Upper lobe of left lung (tissue), 6 donors: ENCODE measurements at places on chromosomes 6 and 20.

DNA sequence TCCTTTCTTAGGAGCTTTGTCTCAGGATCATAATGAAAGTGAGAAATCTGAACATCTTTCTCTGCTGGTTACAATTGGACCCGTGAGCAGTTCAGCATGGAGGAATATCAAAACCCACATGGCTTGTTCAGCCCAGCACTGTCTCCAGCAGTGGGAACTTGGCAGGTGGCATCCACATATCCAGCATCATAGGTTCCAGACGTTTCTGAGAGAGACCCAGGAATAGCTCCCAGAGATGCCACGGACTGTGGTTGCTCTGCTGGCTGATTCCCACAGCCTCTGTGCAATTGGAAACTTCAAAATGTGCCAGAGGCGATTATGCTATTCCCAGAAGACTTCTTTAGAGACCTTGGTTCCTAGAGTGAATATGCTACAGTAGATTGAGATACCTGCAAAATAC, 76.4 kb downstream of the PHACTR2 start:
- no peak for DNase-seq

GRCh38 chr20:25623225-25623735, 534 bp downstream of the NANP start:
- peak; percentile 75 for DNase-seq

- DNase-seq, result no peak
These were observed 141.5 kb downstream of the GMDS start for GRCh38 chr6:2103765-2104523.

DNA sequence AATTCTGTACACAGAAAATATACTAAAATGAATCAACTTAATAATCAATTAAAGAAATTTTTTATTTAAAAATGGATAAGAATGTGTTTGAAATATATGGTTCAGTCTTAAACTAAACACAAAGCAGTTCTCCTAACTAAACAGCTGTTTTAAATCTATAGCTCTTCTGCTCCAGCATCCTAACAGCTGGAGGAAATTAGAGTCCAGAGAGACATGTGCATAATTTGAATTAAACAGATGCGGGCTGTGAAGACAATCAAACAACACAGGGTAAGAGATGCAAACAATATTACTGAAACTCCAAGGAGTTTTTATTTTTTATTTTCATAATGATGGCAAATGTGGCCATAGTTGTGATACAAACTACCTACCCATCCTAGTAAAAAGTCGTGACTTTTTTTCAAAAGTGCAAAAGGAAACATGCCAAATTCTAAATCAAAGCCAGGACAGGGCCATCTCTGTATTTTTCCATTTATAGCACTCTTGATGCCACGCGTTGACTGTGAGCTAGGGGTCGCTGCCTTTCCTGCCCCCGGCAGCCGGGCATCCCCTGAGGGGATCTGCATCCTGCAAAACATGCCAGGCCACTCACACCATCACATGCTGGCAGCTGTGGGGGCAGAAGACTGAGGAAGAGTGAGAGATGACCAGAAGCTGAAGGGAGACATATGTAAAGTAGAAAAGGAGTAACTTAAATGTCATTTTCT, 310.6 kb downstream of the PRKN start:
- DNase-seq, result no peak

GRCh38 chr6:11802886-11803590, 24.4 kb upstream of the ADTRP start:
- DNase-seq, result no peak

- DNase-seq, result no peak
These were observed 43.0 kb upstream of the CCR6 start for GRCh38 chr6:167079853-167080297.

GRCh38 chr6:1070085-1070521, 241.8 kb upstream of the FOXQ1 start:
- DNase-seq, result no peak

GRCh38 chr6:81228912-81229555, 523.4 kb downstream of the TENT5A start:
- DNase-seq, result no peak

DNA sequence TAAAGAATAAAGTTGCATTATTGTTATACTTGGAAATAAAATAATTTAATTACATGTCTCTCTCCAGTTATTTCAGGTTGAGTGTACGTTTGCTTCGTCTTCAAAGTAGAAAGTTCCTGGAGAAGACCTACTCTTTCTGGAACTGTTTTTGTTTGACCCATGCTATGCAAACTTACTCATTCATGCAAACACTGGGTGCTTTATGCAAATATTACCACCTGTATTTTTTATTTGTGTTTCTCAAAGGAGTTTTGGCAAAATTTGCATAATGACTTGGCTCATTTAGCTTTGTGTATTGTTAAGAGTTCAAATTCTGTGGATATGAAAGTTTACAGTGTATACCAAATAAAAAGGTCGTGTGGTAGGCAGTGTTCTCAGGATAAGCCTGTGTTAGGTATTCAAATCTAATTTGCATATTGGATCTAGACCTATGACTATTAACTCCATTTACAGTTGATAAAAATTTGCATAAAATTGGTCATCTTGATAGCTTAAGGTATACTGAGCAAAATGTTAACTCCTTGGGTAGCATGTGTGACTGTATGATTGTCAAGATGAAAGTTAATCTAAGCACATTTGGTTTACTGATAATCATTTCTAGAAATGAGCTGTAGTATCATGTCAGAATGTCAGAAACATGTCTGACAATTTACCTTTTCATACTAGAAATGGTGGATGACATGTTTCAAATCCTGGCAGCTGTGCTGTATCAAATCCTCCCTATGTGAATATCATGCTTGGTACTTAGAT, 65.2 kb downstream of the CDKAL1 start:
- DNase-seq, result no peak

DNA sequence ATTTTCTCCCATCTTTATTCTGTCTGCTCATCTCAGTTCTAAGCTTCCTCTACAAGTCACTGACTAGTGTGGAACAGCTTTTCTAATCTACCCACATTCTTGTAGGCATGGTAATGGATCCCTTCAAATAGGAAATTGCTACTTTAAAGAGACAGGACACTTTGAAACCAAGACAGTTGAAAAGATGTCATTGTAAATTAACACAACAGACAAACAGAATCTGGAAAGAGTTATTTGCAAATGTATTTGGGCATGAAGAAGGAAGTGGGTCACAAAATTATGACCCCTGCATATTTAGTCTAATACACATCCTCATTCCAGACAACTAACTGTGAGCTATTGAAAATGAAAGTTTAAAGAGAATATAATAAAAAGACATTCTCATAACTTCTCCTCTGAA, 298.2 kb upstream of the MARCKS start:
- no peak for DNase-seq

- no peak for DNase-seq
These were observed 25.3 kb downstream of the EDN1 start for GRCh38 chr6:12315292-12316081.

GRCh38 chr20:47559141-47559540, 57.5 kb downstream of the NCOA3 start:
- no peak for DNase-seq

DNA sequence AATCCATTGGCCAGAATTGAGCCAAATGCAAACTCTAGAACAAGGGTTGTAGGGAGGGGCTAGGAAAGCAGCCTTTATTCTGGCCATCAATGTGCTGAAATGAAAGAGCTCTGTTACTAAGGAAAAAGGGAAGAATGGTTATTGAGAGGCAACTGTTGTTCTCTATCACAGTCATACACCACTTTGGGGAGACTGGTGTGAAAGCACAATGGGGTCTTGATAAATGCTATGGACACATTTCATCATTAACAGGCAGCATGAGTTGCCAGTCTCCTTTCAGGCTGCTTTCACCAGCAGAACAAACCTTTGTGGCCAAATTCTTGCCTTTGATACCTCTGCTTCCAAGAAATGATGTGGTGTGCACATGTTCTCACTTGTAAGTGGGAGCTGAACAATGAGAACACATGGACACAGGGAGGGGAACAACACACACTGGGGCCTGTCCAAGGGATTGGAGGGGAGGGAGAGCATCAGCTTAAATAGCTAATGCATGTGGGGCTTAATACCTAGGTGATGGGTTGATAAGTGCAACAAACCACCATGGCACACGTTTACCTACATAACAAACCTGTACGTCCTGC, 86.2 kb downstream of the CDS2 start:
- no peak for DNase-seq

DNA sequence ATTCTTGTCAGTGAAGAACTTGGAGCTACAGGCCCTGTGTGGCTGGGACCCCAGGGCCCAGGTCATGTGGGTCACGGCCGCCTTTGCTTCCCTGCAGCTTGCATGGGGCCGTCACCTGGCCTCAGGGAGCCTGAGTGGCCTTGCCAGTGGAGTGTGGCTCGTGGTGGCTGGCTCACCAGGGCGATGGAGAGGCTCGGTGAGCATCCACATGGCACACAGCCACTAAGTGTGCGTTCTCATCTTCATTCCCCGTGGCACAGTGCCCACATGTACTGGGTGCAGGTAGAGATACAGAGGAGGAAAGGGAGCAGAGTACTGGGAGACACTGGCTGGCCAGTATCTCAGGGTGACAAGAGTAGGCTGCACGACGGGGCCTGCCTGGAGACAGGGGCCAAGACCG, 21.5 kb downstream of the MANBAL start:
- peak; percentile 61 for DNase-seq

DNA sequence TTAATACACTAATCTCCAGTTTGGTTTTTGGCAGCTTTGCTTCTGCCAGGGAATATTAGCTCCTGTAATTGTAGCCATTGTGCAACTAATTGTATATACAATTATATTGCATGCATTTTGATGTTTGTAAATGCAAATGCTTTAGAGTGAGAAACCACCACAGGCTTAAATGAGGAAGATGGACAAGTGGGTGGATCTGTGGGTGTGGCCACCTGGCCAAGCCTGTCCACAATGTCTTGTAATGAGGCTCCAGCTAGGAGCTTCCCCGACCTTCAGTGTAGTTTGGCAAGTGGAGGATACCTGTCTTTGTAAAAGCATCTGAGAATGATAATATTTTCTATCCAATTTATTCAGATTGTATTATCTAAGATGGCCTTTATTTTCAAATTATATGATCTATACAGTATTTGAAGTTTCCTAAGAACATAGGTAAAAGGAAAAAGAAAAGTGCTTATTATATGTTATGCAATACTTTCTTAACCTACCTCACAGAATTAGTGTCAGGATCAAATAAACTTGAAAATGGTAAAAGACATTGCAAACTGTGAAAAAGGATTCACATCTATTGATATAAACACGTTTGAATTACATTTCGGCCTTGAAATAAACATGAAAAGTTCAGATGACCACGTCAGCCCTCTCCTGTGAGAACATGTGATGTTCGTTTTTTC, 49.3 kb upstream of the ARID1B start:
- no peak for DNase-seq

- DNase-seq, result no peak
These were observed 3.1 kb upstream of the TENT5A start for GRCh38 chr6:81755551-81755950.

GRCh38 chr6:163943607-163944385, 529.3 kb downstream of the QKI start:
- DNase-seq, result no peak

DNA sequence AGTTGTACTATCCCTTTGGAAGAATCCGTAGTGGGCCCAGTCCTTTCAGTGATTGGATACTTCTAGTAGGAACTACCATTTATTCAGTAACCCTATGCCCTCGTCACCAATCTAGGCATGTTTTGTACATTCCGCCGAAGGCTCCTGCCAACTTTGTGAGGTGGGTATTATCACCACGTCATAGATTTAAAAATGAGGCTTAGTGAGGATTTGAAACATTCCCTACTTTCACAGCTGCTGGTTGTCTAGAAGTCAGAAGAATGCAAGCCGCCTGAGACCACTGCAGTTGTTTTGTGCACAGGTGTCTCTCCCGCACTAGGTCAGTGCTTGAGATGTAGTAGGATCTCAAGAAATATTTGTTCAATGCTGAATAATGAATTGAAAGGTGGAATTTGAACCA, 32.6 kb downstream of the ENPP1 start:
- DNase-seq, result no peak

DNA sequence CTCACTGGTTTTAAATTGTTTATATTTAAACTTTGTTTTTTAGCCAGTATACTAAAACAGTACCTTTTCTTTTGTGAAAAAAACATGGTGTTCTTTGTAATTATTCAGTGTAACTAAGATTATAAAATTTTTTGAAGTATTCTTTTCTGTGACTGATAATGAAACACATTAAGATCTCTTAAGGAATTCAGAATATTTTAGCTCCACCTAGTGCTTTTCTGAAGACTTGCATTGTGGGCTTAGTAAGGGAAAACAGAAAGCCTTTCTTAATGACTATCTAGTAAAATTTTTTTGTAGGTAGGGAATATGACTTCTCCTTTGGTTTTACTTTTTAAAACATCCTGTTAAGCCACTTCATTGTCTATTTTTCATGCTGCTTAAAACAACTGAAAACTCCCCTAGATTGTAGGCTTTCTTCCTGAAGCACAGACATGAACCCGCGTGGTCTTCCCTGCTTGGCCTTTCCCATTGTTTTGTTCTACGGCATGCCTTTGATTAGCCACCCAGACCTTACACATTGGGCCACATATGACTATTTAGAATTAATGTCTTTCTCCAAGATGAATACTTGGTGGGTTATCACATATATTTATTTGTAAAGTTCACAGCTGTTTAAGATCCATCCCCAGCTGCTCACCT, 72.1 kb downstream of the AFDN start:
- DNase-seq, result no peak

DNA sequence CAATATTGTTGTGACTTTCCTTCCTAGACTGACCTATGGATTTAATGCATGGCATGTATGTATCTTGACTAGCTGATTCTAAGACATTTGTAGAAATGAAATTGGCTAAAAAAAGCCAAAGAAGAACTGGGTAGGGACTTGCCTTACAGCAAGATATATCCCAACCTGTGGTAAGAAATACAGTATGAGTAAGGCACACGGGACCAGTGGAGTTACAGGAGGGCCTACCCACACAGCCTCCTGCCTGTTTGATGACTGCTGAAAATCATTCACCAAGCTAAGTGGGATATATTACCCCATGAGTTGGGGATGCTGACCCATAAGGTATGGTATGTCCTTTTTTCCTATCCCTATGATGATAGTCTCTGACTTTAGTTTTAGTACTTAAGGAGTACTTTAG, 112.2 kb downstream of the INSM1 start:
- DNase-seq, result no peak

GRCh38 chr20:58359441-58359840, 29.6 kb upstream of the VAPB start:
- no peak for DNase-seq

DNA sequence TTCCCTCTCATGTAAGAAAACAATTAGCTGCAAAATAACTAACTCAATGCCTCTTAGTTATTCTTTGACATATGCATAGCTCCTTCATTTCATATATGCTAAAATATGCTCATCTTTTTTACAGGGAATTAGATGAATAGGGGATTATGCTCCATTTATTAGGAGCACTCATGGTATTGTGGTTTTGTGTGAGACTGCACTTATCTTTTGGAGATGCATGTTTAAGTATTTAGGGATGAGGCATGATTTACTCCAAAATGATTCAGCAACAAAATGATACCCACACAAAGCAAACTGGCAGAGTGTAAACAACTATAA, 8.8 kb downstream of the BNIP5 start:
- no peak for DNase-seq
